ENCODE measurements at places on chromosomes 7 and 10.

GRCh38 chr7:28654110-28654509 is 241.8 kb downstream of the CREB5 start:
- no peak for DNase-seq

DNA sequence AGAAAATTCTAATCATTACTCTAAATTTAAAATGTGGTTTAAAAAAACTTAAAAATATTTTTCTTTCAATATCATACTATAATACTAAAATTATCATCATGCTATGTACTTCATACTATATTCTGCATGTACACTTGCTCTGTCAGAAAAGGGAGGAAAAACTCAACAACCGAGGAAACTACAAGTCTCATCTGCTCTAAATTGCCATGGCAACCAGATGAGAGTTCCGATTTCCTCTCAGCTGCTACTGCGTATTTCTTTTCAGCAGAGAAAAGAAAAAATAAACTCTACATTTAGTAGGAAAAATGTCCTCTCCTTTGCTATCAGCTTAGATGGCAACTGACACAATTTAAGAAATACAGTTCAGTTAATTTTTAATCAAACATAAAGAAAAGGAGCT is 178.9 kb downstream of the SRPK2 start:
- peak; percentile 16 for DNase-seq

DNA sequence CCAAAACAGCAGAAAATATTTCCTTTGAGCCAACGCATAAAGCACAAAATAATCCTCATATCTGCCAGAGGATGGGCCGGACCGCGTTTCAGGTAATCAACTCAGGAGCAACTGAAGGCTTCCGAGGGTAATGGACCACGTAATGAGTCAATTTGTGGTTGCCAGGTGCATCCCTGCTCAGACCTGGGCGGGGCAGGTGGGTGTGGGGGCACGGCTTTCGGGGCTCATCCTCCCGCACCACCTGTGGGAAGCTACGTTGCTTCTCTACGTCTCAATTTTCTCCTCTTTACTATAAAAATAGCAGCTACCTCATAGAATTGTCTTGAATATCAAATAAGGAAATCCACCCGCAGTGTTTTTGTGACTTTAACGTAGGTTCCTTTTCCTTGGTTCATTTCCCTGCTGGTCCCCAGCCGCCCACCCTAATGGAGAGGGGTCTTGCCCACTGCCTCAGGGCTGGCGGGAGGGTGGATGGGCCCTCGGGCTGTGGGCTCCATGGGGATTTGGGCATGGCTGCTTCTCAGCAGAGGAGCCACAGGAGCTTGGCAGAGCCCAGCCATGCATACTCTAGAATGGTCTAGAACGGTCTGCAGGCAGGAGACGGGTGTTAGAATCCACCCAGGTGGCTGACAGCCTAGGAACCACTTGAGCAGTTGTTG is 324.7 kb downstream of the ADARB2 start:
- no peak for DNase-seq

GRCh38 chr7:143958781-143959180 is 4.1 kb downstream of the OR2F1 start:
- DNase-seq: no peak

- DNase-seq: no peak
These were observed 237.0 kb downstream of the EBF3 start for GRCh38 chr10:129727071-129727470.

Measured in activated CD4-positive, alpha-beta T cell treated with anti-CD3 and anti-CD28 coated beads, Interleukin-2, amount 50 U/mL, for 16 hours (primary cell).